ENCODE measurements at places on chromosomes 4 and X.

GRCh38 chrX:28391528-28391927, 195.7 kb upstream of the IL1RAPL1 start:
- H3K27ac ChIP-seq = no peak overlapping the region
- H3K27me3 ChIP-seq = no peaks in the 10 kb centered on the region
- H3K4me1 ChIP-seq = no peaks in the 10 kb centered on the region
- H3K4me3 ChIP-seq = no peak overlapping the region
- no peaks in the 10 kb centered on the region for H3K36me3 ChIP-seq
- DNase-seq = no peak

DNA sequence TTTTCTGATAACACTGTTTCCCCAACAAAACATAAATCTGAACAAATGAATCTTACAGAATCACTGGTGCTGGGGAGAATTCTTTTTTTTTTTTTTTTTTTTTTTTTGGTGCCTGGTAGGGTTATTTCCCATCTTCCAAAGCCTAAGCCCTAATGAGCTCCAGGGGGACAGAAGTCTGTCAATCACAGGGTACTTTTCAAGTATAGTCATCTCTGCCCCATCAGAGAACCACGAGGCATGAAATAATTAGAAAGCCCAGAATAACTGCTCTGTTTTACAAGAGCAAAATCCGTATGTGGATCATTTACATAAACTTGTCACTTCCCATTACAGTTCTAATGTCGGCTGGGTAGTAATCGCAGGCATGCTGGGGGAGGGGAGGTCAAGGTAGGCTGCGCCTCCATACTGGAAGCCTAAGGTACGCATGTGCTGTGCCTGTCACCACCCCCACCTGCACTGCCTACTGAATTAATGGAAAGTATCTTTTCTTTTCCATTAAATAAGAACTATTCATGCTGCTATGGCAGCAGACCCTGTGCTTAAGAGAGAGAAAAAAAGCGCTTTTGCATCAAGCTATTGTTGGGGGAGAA, 164.7 kb upstream of the LEF1 start:
- H3K4me1 ChIP-seq = peaks cover under 1% of the 10 kb centered on the region
- no peaks in the 10 kb centered on the region for H3K36me3 ChIP-seq
- no peak overlapping the region for H3K27ac ChIP-seq
- no peak for DNase-seq
- no peaks in the 10 kb centered on the region for H3K27me3 ChIP-seq
- H3K4me3 ChIP-seq = no peak overlapping the region

- no peak overlapping the region for H3K4me3 ChIP-seq
- DNase-seq = no peak
- H3K36me3 ChIP-seq = no peaks in the 10 kb centered on the region
These were observed 111.8 kb upstream of the HUWE1 start for GRCh38 chrX:53798281-53798680.

DNA sequence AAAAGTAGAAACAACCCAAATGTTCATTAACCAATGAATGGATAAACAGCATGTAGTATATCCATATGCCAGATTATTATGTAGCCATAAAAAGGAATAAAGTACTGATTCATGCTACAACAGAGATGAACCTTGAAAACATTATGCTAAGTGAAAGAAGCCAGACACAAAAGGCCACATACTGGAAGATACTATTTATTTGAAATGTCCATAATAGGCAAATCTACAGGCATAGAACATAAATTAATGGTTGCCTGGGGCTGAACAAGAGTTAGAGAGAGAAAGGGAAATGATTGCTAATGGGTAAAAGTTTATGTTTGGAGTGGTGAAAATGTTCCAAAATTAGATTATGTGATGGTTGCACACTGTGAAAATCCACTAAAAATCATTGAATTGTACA, 44.4 kb downstream of the IL13RA2 start:
- no peaks in the 10 kb centered on the region for H3K27me3 ChIP-seq
- H3K36me3 ChIP-seq = no peaks in the 10 kb centered on the region
- no peak overlapping the region for H3K27ac ChIP-seq
- H3K4me1 ChIP-seq = no peaks in the 10 kb centered on the region
- no peak for DNase-seq

DNA sequence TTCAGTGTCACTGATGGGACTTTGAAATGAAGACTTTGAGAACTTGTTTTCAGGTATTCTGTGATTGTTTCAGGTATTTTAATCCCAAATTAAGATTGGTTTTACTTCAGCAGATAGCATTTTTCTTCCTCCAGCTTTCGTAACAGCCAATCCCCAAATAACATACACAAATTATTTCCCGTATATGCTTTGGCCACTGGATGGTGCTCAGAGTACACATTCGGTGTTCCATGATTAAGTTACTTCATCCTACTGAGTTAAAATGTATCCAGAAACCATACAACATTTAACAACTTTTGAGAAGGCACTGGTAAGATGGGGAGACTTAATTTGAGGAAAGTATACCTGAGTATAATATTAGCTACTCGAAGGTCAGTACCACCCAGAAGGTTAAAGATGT, 233.4 kb upstream of the FAM47A start:
- H3K4me1 ChIP-seq = no peaks in the 10 kb centered on the region
- no peak overlapping the region for H3K4me3 ChIP-seq
- no peak overlapping the region for H3K27ac ChIP-seq
- H3K27me3 ChIP-seq = no peaks in the 10 kb centered on the region
- no peaks in the 10 kb centered on the region for H3K36me3 ChIP-seq

GRCh38 chr4:141455651-141456050, 180.7 kb upstream of the IL15 start:
- DNase-seq = no peak
- no peaks in the 10 kb centered on the region for H3K36me3 ChIP-seq
- no peaks in the 10 kb centered on the region for H3K27me3 ChIP-seq
- H3K4me1 ChIP-seq = no peaks in the 10 kb centered on the region
- no peak overlapping the region for H3K27ac ChIP-seq
- no peak overlapping the region for H3K4me3 ChIP-seq

DNA sequence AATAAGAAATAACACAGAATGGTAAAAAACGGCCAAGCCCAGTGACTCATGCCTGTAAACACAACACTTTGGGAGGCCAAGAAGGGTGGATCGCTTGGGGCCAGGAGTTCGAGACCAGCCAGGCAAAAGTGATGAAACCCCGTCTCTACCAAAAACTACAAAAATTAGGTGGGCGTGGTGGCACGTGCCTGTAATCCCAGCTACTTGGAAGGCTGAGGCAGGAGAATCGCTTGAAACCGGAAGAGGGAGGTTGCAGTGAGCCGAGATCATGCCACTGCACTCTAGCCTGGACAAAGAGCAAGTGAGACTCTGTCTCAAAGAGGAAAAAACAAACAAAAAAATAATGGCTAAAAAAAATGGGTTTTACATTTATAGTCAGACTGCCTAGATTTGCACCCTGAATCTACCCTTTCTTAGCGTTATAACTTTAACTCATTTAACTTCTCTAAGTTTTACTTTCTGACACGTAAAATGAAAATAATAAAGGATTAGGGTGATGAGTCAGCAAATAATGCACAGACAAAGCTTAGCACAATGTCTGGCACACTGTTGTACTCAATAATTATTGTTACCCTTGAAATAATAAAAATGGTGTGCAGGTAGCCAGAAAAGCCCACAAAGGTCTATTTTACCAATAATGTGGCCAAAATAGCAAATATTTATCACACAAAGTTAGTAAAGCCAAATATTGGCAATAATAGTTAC, 55.0 kb downstream of the ATP11C start:
- no peak overlapping the region for H3K4me3 ChIP-seq
- DNase-seq = no peak
- H3K36me3 ChIP-seq = no peaks in the 10 kb centered on the region
- no peaks in the 10 kb centered on the region for H3K4me1 ChIP-seq

Measured in naive thymus-derived CD4-positive, alpha-beta T cell (primary cell).